Stomach (tissue), 19 donors: ENCODE measurements at places on chromosomes 7 and 10. TPM values are rescaled to one million over a fixed set of nuclear protein-coding genes. Genes with fewer than 3 reads are reported as not detected.

The SFRP5 gene
- polyA plus RNA-seq: 2.1 TPM

The SCIN gene
- 2.5 TPM for polyA plus RNA-seq

The FOXI2 gene
- polyA plus RNA-seq: 0.15 TPM

The CPA2 gene
- 58.3 TPM for polyA plus RNA-seq

The SPDYE1 gene
- not detected for polyA plus RNA-seq
